Heart left ventricle (tissue), 16 donors: ENCODE measurements at places on chromosomes 7 and 10. TPM values are rescaled to one million over a fixed set of nuclear protein-coding genes. Genes with fewer than 3 reads are reported as not detected.

DNA sequence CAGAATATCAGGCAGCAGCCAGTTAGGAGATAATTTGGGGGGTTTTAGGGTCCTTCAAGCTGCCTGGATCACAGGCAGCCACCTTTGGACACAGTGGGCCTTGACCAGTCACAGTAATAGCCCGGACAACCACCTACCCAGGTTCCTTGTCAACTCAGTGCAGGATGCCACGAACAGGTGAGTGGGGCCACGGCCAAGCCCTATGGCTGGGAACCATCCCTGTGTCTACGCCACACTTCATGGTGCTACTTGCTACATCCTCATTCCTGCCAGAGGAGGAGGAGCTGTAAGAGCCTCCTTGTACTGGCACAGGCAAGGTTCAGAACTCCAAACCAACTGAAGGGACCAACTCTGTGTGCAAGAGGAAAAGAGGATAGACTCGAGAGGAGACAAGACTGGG is 19.9 kb downstream of the ITPRIP start:
- H3K27me3 ChIP-seq: no peaks in the 10 kb centered on the region
- H3K4me3 ChIP-seq: no peak overlapping the region
- peaks cover 28% of the 10 kb centered on the region for H3K36me3 ChIP-seq
- peaks cover 88% of the 10 kb centered on the region for H3K4me1 ChIP-seq
- no peak for DNase-seq

DNA sequence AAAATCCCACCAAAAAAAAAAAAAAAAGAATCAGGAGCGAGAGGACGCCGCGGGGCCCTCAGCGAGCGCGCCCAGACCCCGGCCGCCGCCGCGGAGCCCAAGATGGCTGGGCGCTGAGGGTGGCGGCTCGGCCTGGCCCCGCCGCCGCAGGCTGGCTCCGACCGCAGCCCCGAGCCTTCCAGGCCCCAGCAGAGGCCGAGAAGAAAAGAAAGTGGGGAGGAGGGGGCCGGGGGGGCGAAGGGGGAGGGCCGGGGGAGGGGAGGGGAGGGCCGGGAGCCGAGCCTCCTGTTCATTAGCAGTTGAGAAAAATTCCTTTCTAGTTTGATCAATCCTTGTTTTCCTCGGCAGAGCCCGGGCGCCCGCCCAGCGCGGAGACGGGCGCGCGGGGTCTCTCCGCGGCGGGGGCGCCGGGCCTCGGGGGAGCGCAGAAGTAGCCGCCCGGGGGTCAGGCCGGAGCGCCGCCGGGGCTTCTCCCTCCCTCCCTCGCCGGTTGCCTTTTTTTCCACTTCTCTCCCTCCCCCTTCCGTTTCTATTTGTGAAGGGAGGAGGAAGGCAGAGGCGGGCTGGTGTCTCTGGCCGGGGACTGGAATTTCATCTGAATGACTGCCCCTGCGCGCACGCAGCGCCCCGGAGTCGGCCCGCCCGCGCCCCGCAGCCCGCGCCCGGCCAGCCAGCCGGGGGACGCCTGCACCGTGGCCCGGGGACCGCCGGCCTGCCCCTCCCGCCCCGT is 778 bp upstream of the TRIM8 start:
- peak overlapping the region; percentile 100 for H3K27ac ChIP-seq
- no peaks in the 10 kb centered on the region for H3K27me3 ChIP-seq
- peak overlapping the region; percentile 68 for H3K4me3 ChIP-seq
- peaks cover 5% of the 10 kb centered on the region for H3K36me3 ChIP-seq
- peaks cover 19% of the 10 kb centered on the region for H3K4me1 ChIP-seq

DNA sequence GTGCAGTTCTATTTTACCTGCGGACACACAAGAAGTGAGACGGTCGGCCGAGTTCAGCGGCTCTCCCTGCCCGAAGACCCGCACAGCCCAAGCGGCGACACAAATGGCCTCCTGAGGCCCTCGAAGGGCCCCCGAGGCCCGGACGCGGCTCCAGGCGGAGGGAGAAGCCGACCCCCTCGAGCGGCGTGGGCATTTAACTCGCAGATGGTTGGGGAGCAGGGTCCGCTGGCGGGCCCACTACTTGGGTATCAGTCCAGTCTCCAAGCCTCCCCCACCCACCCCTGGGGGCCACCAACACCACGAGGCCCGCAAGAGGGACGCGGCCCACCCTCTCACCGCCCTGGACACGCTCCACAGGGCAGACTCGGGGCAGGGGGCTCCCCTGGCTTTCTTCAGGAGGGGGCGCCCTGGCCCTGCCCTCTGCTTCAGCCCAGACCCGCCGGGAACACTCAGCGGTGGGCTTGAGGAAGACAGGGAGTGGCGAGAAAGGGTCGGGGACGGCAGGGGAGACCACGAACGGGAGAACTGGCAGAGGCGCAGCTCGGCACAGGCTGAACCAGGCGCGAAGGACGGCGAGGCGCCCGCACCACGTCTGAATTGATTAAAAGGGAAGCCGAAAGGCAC is 1.7 kb downstream of the IGF2BP3 start:
- H3K27me3 ChIP-seq: peaks cover 100% of the 10 kb centered on the region
- no peak overlapping the region for H3K27ac ChIP-seq
- DNase-seq: no peak
- peak overlapping the region; percentile 29 for H3K4me3 ChIP-seq
- no peaks in the 10 kb centered on the region for H3K36me3 ChIP-seq

SLC26A3 gene
- polyA plus RNA-seq: not detected
